Stimulated activated CD4-positive, alpha-beta T cell treated with anti-CD3 and anti-CD28 coated beads, Interleukin-4, amount 100 ng/mL, for 4 hours (primary cell): ENCODE measurements at places on chromosomes 2 and 18.

DNA sequence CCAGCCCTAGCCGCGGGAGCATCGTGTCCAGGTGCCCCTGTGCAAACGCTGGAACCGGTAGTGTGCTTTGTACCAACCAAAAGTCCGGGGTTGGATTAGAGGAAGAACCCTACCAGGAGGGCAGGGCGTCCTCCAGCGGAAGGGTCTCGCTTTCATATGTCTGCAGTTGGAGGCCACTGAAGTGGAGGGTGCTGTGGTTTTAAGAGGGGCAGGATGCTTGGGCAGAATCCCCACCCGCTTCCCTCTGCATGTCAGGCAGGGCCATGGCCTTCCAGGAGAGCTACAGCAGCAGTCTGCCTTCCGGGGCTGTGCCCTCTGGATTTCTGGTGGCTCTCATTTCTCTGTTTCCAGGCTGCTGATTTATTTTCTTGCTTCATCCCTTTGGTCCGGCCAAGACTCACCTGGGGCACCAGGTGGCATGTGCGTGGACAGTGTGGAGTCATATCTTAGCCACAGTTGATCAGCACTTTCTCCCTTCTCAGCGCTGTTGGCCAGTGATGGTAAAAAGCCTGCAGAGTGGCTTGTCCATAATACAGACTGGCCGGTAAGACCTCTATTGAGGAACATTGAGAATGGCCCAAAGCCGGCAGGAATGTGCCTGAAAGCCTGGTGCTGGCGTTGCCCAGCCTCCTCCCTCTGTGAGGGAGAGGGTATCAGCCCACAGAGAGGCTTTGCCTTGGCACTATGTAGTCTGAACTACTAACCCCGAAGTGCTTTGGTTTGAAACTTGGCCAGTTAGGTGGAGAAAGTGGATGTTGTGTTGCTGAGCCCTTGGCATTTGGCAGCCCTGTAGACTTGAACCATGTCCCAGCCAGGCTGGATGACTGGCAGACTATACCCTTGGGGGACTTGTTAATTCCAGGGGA, 1.8 kb downstream of the AGAP1 start:
- no peak for DNase-seq

- no peak for DNase-seq
Observed at GRCh38 chr2:225725726-225726125, 326.2 kb downstream of the NYAP2 start.

DNA sequence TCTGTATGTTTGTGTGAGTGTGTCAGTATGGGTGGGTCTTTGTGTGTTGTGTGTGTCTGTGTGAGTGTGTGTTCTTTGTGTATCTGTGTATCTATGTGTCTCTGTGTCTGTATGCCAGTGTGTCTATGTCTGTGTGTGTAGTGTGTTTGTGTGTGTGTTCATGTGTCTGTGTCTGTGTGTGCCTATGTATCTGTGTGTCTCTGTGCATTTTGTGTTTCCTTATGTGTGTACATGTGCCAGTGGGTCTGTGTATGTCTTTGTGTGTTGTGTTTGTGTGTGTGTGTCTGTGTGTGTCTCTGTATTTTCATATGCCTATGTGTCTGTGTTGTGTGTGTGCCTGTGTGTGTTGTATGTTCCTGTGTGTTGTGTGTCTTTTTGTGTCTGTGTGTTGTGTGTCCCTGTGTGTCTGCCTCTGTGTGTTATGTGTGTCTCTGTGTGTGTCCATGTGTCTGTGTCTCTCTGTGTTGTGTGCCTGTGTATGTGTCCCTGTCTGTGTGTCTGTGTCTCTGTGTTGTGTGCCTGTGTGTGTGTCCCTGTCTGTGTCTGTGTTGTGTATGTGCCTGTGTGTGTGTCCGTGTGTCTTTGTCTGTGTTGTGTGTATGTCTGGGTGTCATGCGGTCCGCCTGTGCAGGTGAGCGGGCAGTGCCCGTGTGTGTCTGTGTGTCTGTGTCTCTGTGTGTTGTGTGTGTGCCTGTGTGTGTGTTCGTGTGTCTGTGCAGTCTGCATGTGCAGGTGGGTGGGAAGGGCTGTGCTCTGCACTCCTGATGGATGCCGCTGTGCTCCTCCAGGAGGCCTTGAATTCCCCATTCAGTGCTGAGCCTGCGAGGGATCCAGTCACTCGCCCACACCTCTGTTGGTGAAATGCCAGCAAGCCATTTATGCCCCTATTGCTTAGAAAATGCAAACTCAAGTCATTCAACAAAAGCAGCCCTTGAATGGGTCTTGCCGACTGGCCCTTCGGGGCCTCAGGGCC, 37.4 kb downstream of the KLHL29 start:
- no peak for DNase-seq

- DNase-seq: no peak
Observed at GRCh38 chr2:63665846-63666475, 77.2 kb downstream of the MDH1 start.
